Activated T-helper 17 cell treated with anti-CD3 and anti-CD28 coated beads, Interleukin-2, amount 50 U/mL, for 72 hours (primary cell): ENCODE measurements at places on chromosomes 4 and X. TPM values are rescaled to one million over a fixed set of nuclear protein-coding genes. Genes with fewer than 3 reads are reported as not detected.

ZNF157 gene
- 0.71 TPM for total RNA-seq

PQBP1 gene
- 62.6 TPM for total RNA-seq

CT83 gene
- not detected for total RNA-seq

DOK7 gene
- not detected for total RNA-seq

NPY1R gene
- not detected for total RNA-seq

TLR10 gene
- not detected for total RNA-seq

ASB9 gene
- 1.5 TPM for total RNA-seq

CCKAR gene
- not detected for total RNA-seq

STATH gene
- not detected for total RNA-seq

CRLF2 gene
- total RNA-seq, result 1.4 TPM

SHOX gene
- total RNA-seq, result not detected

GIMD1 gene
- not detected for total RNA-seq

F8A3 gene
- 25.8 TPM for total RNA-seq

ZAR1 gene
- not detected for total RNA-seq

DAPP1 gene
- 52.9 TPM for total RNA-seq

AR gene
- total RNA-seq, result not detected

ZIC3 gene
- not detected for total RNA-seq

ARR3 gene
- not detected for total RNA-seq

PDLIM5 gene
- 16.3 TPM for total RNA-seq

STOX2 gene
- total RNA-seq, result not detected

SOWAHD gene
- total RNA-seq, result 0.26 TPM

NUDT11 gene
- total RNA-seq, result 2.2 TPM

SEC31A gene
- 124 TPM for total RNA-seq

NAP1L5 gene
- 2.0 TPM for total RNA-seq

PABPC5 gene
- not detected for total RNA-seq

TCEAL7 gene
- not detected for total RNA-seq

PRDM5 gene
- 0.52 TPM for total RNA-seq

ABLIM2 gene
- 0.82 TPM for total RNA-seq

SASH3 gene
- total RNA-seq, result 191 TPM

ZCCHC12 gene
- total RNA-seq, result 0.87 TPM

RAB39B gene
- 10.2 TPM for total RNA-seq

SUPT20HL2 gene
- not detected for total RNA-seq
